ENCODE measurements at places on chromosomes 3 and 15.

DNA sequence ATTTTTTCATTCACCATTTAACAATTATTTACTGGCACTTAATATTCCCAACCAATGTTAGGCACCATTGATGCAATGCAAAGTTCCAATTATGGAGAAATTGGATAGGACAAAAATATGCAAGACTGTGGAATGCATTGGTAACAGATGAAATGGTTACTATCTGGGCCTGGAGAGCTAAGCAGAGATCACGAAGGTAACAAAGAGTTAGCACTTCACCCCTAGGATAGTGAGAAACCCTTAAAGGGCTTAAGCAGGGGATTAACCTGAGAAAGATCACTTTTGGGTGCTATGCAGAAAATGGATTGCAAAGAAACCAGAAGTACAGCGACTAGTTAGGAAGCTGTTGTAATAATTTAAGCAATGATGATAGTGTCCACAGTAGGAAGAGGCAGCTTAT is 129.6 kb upstream of the GPR149 start:
- DNase-seq: no peak

GRCh38 chr3:150540991-150541390 is 5.3 kb downstream of the SERP1 start:
- no peak for DNase-seq

GRCh38 chr3:168820810-168821415 is 725.2 kb upstream of the GOLIM4 start:
- no peak for DNase-seq

DNA sequence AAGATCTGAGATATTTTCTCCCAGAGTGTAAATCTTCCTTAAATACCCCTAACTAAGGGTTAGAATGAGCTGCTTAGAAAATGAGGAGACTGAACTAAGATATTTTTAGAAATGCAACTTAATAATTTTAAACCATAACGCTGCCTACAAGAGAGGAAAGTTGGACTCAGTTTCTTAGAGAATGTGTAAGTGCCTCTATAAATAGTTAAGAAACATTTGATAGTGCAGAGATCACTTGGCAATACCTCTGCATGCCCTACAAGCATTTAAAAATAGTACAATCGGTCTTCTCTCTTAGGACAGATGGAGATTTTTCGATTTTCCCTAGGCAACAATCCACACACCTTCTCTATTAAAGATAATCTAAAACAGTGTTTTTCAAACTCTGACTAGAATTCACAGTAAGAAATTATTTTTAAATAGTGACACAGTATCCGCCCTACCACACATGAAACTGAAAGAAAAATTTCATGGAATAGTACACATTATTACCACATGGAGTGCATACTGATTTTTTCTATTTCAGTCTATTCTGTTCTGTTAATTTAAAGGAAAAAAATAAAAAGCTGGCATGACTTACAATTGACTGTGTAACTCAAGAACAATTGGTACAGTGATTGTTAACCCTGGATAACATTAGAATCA is 83.2 kb downstream of the GADL1 start:
- no peak for DNase-seq

DNA sequence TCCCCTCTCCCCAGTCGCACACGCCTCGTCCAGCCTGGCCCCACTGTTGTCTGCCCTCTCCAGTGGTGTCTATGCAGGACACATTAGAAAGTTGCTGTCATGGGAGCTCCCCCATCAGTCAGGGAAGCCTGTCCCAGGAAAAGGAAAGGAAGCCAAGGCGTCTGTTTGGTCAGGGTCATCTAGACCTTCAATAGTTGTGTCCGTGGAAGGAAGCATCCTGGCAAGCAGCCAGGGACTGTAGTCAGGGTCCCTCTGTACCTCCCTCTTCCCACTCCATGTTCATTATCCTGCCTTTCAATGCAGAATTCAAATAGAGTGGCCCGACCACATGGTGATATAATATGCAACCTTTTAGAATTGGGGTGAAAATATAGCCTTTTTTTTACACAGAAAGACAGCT is 60.7 kb upstream of the RAB6B start:
- no peak for DNase-seq

DNA sequence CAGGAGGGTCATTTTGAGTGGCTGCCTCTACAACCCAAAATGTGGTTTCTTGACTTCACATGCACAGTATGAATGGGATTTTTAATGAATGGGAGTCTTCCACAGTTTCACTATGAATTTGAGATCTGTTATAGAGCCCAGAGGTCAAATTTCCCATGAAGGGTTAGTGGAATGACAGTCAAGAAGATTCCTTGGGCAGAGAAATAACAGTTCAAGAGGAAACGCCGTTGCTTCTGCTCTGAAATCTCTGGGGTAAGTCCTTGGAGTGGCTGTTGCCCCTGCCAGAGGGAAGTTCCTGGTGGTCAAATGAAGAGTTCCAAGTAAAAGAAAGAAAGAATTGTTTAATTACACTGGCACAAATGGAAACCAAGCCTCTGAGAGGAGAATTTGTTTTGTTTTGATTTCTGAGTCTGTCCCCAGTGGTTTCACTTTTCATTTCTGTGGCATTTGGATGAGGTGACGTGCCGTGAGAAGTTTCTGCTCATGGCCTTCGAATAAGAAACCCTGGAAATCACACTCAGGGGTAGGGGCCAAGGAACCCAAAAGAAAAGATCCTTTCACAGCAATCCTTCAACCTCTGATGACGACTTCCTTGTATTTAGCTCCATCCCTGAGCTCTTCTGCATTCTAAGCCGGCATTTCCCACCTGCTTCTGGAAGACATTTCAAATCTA is 77.5 kb upstream of the IL12A start:
- DNase-seq: peak; percentile 40

DNA sequence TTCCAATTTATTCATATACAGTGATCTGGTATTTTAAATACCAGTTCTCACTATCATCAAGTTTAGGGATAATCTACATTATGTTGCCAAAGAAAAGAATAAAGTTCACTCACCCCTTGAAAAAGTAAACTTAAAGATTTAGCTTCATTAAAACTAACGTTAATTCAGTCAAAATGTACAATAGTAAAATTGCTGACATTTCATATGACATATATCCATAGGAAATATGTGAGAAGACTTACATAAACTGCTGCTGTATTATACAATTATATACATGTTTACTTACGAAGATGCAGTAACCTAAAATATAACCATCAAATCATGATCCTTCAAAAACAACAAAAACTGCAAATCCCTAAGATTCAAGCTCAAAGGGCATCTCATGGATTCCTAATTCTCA is 44.0 kb downstream of the ATR start:
- no peak for DNase-seq

- DNase-seq: no peak
Observed at GRCh38 chr15:88804257-88804656, 1.0 kb downstream of the ACAN start.

GRCh38 chr3:149186219-149186618 is 35.4 kb downstream of the CP start:
- no peak for DNase-seq

GRCh38 chr15:20280933-20281463 is 260.6 kb downstream of the GOLGA6L6 start:
- peak; percentile 21 for DNase-seq

- no peak for DNase-seq
Observed at GRCh38 chr3:145355206-145355605, 805.8 kb downstream of the PLOD2 start.

GRCh38 chr3:80247766-80248165 is 480.0 kb upstream of the ROBO1 start:
- no peak for DNase-seq

DNA sequence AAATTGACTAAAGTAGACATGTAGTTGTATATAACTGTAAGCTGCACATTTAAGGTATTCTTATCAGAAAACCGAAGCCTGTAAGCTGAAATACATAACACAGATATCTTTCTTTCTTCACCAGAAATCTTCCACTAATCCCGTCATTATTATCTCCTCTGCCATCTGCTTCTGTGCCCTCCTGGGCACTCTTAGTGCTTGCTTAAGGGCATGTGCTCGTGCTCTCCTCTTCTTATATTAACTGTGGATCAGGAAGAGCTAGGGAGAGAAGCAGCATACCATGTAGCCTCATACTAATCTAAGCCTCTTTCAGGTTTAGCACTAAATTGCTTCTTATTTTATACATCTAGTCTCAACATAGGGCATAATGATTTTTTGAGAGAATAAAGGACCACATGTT is 60.8 kb downstream of the RIOX2 start:
- no peak for DNase-seq

- DNase-seq: no peak
Observed at GRCh38 chr3:146625186-146625775, 20.1 kb upstream of the PLSCR5 start.

GRCh38 chr3:52752045-52752660 is 18.6 kb downstream of the NEK4 start:
- DNase-seq: no peak

GRCh38 chr15:40565333-40566238 is 744 bp upstream of the CCDC32 start:
- DNase-seq: peak; percentile 22

- no peak for DNase-seq
Observed at GRCh38 chr15:47887241-47887800, 170.0 kb downstream of the SEMA6D start.

DNA sequence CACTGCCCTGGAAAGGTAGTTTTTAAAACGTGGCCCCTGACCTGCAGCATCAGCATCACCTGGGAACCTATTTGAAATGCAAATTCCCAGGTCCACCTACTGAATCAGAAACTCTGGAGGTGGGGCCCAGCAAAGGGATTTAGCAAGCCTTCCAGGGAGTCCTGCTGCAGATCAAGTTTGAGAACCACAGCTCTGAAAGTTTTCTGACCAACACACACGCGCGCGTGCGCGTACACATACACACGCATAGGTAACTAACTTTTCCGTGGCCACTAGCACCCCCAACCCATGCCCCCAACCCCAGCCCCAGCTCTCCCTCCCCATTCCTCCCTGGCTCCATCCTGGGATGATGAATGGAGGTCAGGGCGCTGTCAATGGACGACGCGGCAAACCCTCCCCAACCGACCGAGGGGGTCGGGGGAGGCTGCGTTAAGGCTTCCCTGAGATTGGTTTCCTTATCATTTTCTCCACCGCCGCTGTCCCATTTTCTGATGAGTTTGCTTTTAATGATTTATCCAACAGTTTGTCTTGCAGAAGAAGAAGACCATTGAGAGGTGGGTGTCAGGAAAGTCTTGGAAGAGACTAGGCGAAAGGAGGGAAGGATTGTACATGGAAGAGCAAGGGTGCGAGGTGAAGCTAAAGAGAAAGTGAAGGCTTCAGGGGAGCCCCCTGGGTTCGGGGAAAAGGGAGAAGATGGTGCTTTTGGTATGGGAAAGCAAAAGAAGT is 590 bp upstream of the BOC start:
- DNase-seq: no peak

DNA sequence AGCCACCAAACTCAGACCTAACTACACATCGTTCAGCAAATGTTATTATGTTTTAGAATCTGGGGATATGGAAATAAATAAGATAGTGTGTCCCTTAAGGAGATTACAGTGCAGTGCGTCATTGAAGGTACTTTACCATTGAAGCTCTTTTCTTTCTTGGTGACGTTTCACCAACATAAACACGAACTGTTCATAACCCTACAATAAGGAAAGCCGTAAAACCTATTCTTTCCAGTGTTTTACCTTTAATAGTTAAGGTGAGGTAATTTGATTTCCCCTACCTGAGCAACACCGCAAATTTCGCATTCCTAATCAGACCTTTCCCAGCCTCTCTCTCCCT is 826 bp downstream of the CCDC66 start:
- no peak for DNase-seq

DNA sequence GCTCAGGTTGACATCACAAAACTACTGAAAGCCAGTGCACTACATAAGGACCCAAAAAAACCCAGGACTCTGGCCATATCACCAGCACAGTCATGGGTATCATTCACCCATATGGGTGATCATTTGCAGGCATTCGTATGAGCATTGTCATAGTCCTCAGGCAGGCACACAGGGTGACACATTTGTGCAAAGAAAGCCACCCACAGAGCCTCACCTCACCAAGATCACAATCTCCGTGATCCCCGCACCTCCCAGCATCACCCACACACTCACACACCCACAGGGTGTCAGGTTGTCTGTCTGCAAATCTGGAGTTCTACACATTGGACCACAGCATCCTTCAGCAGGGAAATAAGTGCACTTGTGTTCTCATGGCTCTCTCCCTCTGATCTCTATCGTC is 166.0 kb upstream of the LPP start:
- peak; percentile 71 for DNase-seq

DNA sequence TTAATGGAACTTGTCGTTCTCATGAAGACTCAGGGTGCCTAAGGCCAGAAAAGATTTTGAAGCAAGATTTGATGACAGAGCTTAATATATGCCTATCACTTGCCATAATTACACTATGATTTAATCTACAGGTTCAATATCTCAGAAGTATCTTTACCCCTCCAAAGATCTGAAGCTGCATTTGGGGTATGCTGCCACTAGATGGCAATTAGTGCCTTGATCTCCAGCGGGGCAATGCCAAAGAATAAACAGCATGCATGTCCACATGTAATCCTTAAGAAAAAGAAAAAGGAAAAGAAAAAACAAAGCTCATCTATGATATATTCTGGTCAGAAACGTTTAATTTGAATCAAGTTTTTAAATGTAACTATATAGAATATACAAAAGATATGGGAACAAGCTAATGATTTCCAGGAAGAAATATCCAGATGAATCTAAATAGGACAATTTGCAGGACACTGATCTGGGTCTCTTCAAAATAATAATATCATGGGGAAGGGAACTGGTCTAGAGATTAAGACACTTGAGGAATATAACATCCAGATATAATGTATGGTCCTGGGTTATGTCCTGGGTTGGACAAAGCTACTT is 55.0 kb upstream of the SOX14 start:
- DNase-seq: peak; percentile 10

- peak; percentile 69 for DNase-seq
Observed at GRCh38 chr3:190424478-190425439, 24.9 kb downstream of the TMEM207 start.

DNA sequence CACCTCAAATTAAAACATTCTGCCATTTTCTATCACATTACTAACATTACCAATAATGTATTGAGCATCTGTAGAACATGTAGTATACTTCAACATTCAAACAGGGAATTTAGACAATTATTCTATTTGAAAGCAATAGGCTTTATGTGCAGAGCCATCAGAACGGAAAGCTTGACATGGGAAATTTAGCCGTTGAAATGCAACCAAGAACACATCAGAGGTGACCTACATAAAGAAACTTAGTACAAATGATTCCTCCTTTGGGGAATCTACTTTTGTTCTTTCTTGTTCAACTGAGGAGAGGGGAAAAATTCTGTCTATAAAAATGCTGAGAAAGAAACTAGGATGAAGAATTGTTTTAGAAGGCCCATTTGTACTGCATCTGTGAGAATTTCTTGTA is 38.6 kb upstream of the RBMS3 start:
- no peak for DNase-seq

- DNase-seq: peak; percentile 84
Observed at GRCh38 chr3:186772701-186773417, 10.5 kb upstream of the EIF4A2 start.

DNA sequence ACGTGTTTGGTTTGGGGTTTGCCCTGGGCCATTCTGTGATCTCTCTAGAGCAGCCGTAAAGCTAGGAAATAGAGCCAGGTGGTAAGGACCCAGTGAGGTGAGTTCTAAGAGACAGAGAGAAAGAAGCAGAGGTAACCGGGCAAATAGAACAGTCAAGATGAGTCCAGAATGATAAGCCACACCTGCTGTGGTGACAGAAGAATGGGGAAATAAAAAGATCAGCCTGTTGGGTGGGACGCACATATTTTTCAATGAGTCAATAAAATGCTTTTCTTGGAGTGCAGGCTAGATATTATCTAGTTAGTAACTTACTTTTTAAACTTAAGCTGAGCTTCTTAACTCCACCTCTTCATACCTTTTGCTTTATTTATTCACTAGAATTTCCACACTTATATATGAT is 135.0 kb downstream of the NFKBIZ start:
- DNase-seq: no peak

- DNase-seq: no peak
Observed at GRCh38 chr15:51403072-51403878, 61.8 kb downstream of the GLDN start.

All from activated CD4-positive, alpha-beta T cell treated with anti-CD3 and anti-CD28 coated beads for 36 hours (primary cell).